ENCODE measurements at places on chromosomes 3 and 15. TPM values are rescaled to one million over a fixed set of nuclear protein-coding genes. Genes with fewer than 3 reads are reported as not detected.

Gene COL6A5
- total RNA-seq, result not detected

Gene APBA2
- total RNA-seq, result 18.8 TPM

Gene THAP10
- 4.1 TPM for total RNA-seq

Gene CLDN16
- total RNA-seq, result 0.03 TPM

Gene AP4E1
- 8.3 TPM for total RNA-seq
